Spinal cord (tissue), 10 donors: ENCODE measurements at places on chromosomes 7 and 10. TPM values are rescaled to one million over a fixed set of nuclear protein-coding genes. Genes with fewer than 3 reads are reported as not detected.

GRCh38 chr10:56359837-56360236 is 1.2 kb downstream of the ZWINT start:
- no peak for DNase-seq

DNA sequence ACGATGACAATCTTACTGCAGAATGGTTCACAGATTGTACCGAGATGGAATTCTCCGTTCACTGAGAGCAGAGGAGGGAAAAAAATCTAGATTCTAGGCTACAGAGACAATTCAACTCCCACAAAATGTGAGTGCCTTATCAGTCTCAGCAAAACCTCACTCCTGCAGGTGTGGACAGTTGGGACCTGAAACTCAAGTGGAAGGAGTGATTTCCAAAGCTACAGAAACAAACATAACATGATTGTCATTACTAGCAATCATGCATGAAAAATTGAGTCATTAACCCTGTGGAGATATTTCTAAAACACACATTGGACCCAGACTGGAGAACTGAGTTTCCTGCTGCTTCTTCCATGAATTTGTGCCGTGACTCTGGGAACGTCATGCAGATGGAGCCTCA is 70.3 kb downstream of the CALML3 start:
- DNase-seq: no peak

DNA sequence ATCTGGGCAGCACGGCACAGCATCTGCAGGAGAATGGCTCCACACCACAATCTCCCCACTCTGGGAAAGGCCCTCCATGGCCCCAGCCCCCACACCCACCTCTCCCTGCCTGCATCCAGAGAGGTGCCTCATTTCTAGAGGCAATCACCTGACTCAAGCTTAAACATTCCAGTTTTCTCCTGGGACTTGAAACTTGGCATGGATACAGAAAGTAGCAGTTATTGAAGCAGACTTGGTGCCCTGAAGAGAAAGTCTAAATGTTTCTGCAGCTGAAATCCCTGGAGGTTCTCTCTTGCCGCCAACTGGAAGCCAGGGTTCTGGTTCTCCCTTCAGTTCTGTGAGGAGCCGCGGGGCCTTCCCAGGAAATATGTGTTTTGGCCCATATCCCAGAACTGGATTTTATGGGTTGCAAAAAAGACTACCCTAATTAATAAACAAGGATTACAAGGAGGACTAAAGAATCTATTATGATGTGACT is 122.8 kb downstream of the SKIDA1 start:
- peak; percentile 39 for DNase-seq

DNA sequence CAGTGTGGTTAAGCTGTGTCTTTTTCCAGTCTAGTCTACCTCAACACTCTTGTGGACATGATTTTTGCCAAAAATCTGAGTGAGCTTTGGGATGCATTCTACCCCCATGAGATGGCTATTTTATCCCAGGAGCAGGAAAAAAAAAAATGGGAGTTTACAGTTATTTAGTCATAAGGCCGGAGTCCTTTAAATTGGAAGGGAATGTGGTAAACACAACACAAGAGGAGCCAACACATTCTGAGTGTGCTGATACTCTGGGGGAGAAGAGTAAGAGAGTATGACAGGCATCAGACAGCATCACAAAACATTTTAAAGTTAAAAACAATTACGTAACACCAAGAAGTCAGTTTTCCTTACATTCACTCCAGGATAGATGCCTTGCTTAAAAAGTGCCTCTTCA is 46.1 kb downstream of the C1GALT1 start:
- DNase-seq: no peak

GRCh38 chr7:77284005-77284404 is 84.4 kb upstream of the FGL2 start:
- DNase-seq: no peak

DNA sequence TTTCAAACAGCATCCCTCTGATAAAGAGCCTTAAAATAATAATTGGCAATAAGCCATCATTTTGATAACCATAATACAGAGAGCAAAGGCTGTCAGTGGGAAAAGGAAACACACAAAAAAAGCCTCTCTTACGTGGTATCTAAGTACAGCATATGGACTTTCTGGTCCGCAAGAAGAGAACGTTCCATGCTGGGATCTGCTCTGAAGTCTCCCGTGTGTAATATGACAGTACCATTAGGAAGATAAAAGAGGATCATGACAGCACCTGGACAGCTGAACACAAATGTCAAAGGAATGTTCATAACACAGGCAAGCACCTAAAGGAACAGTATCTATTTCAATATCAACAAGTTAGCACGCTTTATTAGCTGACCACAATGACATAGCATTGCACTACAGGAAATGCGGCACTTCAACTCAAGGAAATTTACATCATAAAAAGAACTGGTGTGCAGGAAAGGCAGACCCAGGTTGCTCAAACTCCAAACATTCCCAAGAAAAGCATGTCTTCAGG is 9.9 kb downstream of the DCLRE1A start:
- no peak for DNase-seq

GRCh38 chr10:93865794-93866425 is 27.9 kb upstream of the SLC35G1 start:
- no peak for DNase-seq

GRCh38 chr7:104137971-104138370 is 69.8 kb downstream of the ORC5 start:
- no peak for DNase-seq

The VGF gene
- 7.9 TPM for total RNA-seq

The HOXA5 gene
- 32.1 TPM for total RNA-seq

The AVPI1 gene
- 18.7 TPM for total RNA-seq

The HHEX gene
- total RNA-seq: 6.0 TPM

The PRSS2 gene
- total RNA-seq: not detected
